ENCODE measurements at places on chromosomes 2 and 18.

GRCh38 chr2:48749291-48750127, 6.0 kb downstream of the LHCGR start:
- no peak for DNase-seq

DNA sequence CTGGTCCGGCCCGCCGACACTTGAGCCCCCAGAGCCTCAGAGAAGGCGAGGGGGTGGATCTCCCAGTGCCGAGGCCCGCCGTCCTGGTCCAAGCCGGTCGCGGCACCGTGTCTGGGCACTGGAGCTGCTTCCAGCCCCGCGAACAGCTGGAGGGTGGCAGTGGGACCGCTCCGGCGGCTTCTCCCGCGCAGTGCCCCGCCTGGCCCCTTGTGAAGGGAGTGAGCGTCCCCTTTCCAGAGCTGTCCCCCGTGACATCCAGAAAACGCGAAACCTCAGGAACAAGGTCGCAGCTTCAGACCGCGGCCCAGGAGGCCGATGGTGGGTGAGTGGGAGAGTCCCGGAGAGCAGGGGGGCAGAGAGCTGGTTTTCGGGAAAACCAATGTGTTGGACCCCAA, 579 bp upstream of the EMX1 start:
- DNase-seq: no peak

DNA sequence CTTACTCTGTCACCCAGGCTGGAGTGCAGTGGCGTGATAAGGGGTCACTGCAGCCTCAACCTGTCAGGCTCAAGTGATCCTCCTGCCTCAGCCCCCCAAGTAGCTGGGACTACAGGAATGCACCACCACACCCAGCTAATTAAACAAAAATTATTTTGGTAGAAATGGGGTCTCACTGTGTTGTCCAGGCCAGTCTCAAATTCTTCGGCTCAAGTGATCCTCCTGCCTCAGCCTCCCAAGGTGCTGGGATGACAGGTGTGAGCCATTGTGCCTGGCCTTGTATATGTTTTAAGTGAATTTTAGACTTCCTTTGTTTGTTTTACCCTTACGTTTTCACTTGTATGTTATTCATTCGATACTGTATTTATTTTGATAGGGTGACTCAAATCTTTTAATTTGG, 34.7 kb upstream of the ITSN2 start:
- no peak for DNase-seq

- DNase-seq: no peak
Observed at GRCh38 chr2:173184031-173185004, 108.7 kb downstream of the MAP3K20 start.

GRCh38 chr18:65942854-65943253, 192.0 kb downstream of the CDH7 start:
- no peak for DNase-seq

GRCh38 chr18:61722247-61722646, 170.6 kb downstream of the RNF152 start:
- DNase-seq: no peak

GRCh38 chr18:55265984-55266383, 306.7 kb upstream of the CCDC68 start:
- no peak for DNase-seq

- no peak for DNase-seq
Observed at GRCh38 chr2:135226961-135227360, 174.9 kb downstream of the RAB3GAP1 start.

Measured in stimulated activated CD8-positive, alpha-beta memory T cell treated with anti-CD3 and anti-CD28 coated beads, Interleukin-15, amount 100 ng/mL, for 24 hours (primary cell).